ENCODE measurements at places on chromosomes 3 and 15. TPM values are rescaled to one million over a fixed set of nuclear protein-coding genes. Genes with fewer than 3 reads are reported as not detected.

Gene CRABP1
- polyA plus RNA-seq = not detected

Gene EFCC1
- polyA plus RNA-seq = 0.27 TPM

Gene GOLGA6A
- polyA plus RNA-seq = not detected

Gene BOC
- polyA plus RNA-seq = 11.2 TPM

Gene ZNF774
- polyA plus RNA-seq = 1.1 TPM

Gene GAP43
- polyA plus RNA-seq = 1.2 TPM

Gene IQCF5
- polyA plus RNA-seq = not detected

DNA sequence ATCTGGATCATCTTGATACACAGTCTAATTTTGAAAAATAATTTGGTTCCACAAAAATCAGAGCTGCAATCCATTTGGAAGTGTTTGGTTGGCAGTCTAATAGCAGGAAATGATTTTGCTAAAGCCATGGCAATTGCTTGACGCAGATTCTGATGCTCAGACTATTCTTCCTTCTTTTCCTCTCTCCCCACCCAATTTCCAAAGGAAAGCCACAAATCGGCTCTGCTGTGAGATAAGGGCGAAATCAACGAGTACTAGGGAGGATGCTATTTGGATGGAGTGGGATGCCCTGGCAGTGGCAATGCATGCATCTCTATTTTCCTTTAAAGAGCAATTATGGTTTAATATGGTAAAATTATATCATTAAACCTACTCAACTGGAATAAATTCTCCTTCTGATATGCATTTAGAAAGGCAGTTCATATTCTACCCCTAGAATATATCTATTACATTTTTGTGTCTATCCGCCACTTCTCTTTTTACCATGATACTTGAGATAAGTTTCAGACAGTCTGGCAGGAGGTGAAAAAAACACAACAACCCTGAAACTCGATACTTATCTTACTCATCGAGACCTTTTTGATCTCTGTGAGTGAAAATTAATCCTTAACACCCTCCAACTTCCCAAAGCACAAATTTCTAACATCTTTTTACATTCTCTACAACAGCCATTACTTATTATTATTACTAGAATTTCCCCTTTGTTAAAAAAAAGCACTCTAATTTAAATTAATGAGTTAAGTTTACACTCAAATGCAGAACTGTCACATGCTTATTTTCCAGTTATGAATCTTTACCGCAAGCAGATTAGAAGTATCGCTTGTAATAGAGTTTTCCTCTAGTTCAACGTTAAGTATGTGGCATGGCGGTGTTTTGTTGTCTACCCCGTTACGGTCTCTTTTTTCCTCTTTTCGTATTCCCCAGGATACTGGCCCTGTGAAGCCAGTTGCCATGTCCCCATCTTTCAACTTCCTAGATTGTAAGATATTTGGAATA lies 433.3 kb downstream of the FOXP1 start:
- DNase-seq = no peak

DNA sequence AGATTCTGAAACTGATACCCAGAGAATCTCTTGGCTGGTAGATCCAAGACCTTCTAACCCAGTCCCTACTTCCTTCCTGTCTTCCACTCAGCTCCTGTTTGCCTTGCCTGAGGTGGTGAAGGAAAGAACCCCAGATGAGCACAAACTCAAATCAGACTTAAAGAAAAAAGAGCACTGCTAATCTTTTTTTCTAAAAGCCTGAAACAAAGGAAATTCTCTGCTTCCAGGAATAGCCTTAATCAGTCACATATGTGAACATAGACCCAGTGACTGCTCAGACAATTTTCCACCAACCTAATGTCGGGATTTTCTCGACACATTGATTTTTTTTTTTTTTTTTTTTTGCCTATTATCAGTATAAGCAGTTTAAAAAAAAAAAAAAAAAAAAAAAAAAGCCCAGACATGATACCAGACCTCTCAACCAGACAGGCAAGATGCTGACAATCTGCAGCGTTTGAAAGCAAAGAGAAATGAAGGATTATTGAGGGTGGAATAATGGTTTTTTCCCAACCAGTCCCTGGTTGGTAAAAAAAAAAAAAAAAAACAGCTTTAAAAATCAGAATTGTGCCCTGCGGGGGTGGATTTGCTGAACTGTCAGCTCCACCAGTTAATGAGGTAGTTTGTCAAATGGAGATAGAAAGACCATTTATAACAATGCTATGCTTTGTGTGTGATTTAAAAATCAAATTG lies 256.8 kb upstream of the RARB start:
- DNase-seq = no peak

DNA sequence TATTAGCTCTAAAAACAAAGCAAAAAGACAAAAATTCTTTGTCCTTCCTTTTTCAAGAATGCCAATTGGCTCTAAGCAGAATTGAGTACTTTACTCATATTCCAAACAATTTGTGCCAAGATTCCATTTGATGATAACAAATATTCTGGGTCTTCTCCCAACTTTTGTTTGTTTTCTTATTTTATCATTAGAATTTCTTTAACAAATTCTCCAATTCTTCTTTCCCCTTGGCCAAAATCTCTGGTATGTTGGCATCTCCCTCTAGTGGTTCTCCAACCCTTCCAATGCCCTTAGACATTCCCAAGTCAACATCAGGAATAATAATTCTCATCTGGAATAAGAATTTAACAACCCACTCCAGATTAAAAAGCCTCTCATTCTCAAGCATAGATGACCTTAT lies 5.3 kb downstream of the CPOX start:
- DNase-seq = no peak

DNA sequence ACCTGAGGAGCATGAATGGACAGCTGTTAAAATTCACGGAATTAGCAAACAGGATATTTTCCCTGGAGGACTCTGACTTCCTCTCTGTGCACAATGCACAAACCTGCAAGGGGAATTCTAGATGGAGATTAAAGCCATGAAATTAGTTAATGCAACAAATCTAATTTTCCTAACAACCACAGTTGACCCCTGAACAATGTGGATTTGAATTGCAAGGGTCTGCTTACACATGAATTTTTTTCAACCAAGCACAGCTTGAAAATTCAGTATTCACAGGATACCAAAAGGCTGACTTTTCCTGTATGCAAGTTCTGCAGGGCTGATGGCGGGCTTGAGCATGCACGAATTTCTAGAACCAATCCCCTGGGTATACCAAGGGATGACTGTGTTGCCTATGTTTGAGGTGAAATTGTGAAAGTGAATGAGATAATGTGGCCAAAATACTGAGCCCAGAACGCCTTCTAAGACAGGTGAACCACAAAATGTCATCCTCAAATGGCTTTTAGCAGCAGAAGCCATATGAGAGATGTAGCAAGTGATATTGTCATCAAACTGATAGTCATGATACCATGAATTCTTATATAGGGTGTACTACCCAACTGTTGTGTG lies 52.5 kb downstream of the COL8A1 start:
- no peak for DNase-seq

DNA sequence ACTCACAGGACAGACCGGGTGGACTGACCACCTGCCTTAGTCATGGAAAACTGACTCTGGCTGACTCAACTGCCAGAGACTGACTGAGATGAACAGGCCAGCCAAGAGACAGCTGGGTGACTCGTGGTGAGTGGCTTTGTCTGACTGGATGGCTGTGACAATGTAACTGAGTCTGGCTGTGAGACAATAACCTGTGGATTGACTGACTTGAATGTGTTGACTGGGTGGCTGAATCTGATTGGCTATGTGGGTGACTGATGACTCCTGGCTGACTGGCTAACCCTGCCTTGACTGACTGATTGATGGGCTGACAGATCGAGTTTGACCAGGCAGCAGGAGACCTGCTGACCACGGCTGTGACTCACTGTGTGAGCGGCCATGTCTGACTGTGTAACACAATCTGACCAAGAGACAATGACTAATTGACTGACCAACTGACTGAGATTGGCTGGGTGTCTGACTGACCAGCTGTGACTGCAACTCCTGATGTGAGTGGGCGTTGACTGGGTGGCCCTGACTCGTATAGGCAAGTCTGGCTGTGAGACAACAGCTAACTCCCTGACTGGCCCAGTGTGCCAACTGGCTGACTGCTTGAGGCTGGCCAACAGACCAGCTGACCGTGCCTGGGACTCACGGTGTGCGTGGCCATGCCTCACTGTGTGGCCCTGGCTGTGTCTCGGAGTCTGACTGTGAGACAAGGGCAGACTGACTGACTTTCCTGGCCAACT lies 509.1 kb downstream of the SHQ1 start:
- peak; percentile 82 for DNase-seq

DNA sequence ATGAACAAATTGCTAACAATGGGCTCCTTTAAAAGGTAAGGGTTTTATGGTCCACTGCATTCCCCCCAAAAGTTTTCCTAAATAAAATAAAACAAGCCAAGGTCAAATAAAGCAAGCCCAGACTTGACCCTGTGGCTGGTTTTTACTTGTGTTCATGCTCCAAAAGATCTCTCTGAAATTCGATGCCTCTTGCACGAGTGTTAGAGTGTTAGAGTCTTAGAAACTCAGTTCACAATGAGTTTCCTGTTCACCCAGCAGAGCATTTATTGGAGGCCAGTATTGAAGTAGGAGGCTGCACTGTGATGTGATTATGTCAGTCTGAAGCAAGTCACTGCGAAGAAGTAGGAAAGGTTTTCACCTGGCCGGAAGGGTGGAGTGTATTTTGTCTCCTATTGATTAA lies 59.9 kb upstream of the LRTM1 start:
- DNase-seq = no peak

- peak; percentile 92 for DNase-seq
Observed at GRCh38 chr15:41490355-41490754, 3.3 kb upstream of the ITPKA start.

DNA sequence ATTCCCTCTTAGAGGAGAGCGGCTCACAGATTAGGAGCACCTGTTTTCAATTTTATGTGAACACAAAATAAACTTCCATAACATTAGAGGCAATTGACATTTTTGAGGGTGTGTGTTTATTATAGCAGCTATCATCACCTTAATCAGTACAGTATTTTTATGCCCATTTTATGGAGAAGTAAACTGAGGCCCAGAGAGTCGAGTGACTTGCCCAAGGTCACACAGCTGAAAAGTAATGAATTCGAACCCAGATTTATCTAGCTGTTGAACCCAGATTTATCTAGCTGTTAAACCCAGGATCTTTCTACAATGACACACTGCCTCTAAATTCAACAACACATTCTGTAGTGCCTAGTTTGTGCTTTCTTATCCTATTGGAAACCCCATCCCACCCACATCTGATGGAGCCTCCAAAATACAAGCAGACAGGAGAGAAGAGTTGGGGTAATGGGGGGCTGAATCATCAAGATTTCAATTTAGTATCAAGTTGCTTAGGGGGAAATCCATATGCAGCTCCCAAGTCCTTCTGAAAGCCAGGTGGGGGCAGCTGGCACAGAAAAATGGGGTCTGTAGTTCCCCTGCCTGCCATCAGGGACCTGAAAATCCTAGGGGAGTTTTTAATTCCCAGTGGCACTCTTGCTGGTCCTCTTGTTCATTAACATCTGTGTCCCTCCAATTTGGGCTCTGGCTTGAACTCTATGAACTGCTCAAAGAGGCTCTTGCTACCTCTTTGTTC lies 50.4 kb upstream of the TRA2B start:
- DNase-seq = no peak

GRCh38 chr3:16890597-16891333 lies 6.0 kb downstream of the PLCL2 start:
- no peak for DNase-seq

DNA sequence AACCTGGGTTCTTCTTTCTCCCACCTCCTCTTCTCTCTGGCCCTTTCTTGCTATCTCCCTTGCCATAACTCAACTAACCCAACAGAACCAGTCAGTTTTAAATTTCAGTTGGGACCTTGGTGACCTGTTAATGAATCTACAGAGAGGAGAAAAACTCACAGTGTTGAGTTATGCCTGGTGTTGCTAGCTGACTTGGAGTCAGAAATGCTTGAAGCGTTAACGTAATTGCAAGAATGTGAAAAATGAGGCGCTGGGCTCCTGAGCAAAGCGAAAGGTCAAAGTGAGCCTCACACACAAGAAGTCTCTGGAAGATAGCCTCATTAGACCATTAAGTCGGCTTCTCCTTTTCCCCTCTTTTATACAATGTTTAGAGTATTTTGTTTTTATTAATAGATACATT lies 18.4 kb downstream of the MEIS2 start:
- no peak for DNase-seq

DNA sequence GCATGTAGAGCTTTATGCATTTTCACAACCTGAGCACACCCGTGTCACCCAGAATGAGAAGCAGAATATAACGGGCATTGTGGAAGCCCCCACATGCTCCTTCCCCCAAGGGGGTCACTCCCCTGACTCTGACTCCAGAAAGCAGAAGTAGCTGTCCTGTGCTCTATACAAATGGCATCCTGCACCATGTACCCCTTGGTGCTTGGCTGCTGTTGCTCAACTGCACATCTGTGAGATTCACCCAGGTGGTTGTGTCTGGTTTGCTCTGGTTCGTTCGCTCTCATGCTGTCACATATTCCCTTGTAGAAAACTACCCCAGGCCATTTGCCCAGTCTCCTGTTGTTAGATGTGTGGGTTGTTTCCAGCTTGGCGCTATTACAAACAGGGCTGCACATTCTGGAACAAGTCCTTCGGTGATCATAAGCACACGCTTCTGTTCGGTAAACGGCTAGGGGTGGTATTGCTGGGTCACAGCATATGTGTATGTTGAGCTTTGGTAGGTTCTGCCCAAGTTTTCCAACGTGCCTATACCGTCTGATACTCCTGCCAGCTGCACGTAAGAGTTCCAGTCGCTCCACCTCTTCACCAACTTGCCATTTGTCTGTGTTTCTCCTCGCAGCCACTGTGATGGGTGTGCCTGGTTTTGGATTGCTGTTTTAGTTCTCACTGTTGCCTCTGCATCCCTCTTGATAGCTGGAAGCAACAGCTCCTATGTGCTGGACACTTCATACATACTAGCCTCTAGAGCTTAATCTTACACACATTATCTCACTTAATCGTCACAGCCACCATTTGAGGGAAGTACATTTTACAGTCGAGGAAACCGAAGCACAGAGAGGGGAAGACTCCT lies 65.4 kb upstream of the SLC6A6 start:
- DNase-seq = no peak

DNA sequence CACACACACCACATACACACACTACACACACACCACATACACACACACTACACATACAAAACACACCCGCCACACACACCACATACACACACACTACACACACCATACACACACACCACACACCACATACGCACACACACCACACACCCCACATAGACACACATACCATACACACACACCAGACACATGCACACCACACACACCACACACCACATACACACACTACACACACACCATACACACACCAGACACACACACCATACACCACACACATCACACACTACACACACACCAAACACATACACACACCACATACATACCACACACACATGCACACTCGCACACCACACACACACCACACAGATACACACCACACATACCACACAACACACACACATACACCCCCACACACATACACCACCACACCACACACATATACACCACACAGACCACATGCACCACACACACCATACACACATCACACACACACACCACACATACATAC lies 26.3 kb downstream of the CPN2 start:
- no peak for DNase-seq

DNA sequence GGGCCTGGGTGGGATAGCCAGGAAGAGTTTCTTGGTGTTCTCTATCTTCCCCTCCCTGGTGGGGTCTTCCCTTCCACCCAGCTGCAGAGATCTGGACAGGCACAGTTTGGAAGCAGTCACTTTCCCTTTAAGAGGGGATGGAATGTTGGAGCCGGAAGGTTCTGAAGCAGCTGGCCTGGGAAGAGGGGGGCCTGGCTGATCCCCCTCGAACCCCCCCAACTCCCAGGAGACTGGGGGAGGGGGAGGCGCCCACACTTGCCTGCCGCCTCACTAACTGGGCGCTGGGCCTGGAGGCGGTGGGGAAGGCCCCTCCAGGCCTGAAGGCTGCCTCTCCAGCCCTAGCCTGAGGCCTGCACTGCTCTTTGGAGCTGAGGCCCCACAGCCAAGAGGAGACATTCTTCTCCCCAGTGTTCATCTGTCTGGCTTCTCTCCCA lies 1.4 kb downstream of the DVL3 start:
- no peak for DNase-seq

Data from AG04450 (cell line).